ENCODE measurements at places on chromosomes 16 and 17. TPM values are rescaled to one million over a fixed set of nuclear protein-coding genes. Genes with fewer than 3 reads are reported as not detected.

AATK gene
- 1.1 TPM for total RNA-seq

SOST gene
- not detected for total RNA-seq

SLC6A2 gene
- not detected for total RNA-seq

MEIOC gene
- total RNA-seq, result not detected

DNA sequence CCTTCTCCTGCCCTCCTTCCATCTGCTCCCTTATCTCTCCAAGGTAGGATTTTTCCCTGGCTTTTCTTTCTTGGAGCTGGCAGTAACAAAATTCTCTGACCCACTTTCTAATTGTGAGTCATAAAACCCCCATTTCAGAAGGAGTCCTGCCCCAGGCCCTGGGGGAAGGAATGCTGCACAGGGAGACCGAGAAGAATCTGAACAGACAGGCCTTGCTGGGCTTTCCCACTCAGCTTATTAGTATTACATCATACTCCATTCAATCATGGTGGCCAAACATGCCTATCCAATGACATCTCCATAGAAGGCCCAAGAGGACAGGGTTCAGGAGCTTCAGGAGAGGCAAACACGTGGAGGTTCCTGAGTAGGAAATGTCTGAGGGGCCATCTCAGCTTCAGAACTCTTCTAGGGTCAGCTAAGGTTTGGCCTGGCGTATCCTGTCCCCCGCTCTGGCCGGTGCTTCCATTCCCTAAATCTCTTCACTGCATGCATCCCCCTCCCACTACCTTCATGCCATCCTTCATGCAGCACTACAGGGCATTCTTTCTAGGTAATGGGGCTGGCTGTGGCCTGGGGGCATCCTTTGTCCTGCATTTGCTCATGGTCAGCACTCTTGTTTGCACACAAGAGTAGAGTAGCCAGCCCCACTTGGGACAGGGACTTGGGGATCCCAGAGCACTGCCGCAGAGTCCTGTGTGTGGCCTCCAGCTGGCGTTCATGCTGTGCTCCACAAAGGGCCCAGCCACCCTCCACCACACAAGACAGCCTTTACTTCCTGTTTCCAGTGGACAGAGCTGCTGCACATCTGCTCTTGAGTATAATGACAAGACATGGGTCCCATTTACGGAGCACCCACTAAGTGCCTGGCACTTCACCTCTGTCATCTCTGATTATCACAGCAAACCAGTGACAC lies 8.2 kb downstream of the SLC6A2 start:
- no peaks in the 10 kb centered on the region for H3K27me3 ChIP-seq
- H3K27ac ChIP-seq, result no peak overlapping the region
- H3K36me3 ChIP-seq, result no peaks in the 10 kb centered on the region
- no peaks in the 10 kb centered on the region for H3K4me1 ChIP-seq
- H3K4me3 ChIP-seq, result no peak overlapping the region

DNA sequence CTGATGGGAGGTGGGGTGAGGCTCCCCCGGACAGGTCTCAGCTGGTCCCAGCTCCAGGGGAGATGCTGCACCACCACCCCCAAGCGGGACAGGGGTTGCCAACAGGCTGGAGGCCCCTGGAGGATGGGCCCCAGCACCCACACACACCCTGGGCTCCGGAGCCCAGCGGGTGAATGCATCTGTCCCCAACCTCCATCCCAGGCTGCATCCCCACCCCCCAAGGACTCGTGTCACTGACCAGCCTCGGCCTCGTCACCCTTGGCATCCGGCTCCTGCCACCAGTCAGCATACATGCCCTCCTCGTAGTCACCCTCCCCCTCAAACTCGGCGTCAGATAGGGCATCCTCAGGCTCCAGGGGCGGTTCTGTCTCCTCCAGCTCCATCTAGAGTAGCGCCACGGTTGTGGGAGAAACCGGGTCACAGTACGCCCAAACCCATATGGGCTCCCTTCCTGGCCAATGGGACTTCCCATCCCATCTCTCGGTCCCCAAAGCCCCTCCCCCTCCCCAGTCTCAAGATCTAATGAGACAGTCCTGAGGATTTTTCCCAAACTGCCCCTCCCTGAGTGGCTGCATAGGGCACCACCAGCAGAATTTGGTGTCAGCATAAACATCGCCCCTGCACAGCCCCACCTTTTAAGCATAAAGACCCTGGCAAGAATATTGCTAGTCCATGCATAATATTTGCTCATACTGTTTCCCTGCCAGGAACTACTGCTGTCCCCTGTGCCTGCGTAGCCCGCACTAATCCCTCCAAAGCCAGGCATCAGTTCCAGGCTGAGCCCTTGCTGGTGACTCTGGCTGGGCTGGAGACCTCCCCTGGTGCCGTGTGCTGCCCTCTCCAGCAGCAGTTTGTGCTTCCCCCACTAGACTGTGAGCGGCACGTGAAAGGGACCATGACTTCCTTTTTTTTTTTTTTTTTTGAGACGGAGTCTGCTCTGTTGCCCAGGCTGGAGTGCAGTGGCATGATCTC lies 8.4 kb downstream of the P3H4 start:
- no peak overlapping the region for H3K27ac ChIP-seq
- no peaks in the 10 kb centered on the region for H3K36me3 ChIP-seq
- peaks cover 7% of the 10 kb centered on the region for H3K4me1 ChIP-seq
- H3K27me3 ChIP-seq, result no peaks in the 10 kb centered on the region
- H3K4me3 ChIP-seq, result no peak overlapping the region

DNA sequence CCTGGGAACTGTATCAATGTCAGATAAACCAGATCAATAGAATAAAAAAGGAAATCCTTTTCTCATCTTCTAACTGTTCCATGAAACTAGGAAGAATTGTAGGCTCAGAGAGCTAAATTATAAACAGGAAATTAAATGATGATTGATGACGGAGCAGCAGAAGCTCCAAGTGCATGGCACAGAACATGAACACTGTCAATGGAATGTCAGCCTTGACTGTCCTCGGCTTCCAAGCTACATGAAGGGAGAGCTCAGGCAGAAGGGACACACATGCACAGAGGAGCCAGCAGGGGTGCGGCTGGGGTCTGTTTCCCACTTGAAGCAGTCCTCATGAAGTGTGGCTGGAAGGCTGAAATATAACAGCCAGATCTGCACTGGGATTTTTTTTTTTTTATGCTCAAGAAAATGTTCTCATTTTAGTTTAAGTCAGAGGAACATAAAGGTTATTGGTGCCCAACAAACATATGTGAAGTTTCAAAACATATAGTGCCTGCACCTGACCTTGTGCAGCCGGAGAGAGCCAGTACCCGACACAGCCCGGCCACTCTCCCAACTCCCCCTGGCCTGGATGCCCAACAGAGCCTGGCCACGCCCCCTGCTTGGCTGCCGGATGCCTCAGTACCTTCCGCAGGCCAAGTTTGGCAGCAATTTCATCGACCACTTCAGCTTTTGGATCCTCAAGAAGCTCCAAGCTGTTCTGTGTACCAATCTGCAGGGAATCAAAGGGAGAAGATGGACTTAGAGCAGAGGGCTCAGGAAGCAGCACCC lies 37.0 kb downstream of the NPLOC4 start:
- DNase-seq, result no peak
- H3K27me3 ChIP-seq, result no peaks in the 10 kb centered on the region
- H3K4me1 ChIP-seq, result peaks cover 10% of the 10 kb centered on the region
- H3K4me3 ChIP-seq, result no peak overlapping the region
- peaks cover 54% of the 10 kb centered on the region for H3K36me3 ChIP-seq

KRTAP16-1 gene
- not detected for total RNA-seq

TP53TG3 gene
- total RNA-seq, result not detected

FA2H gene
- total RNA-seq, result 0.50 TPM

RHOT2 gene
- total RNA-seq, result 140 TPM

- no peak for DNase-seq
- no peaks in the 10 kb centered on the region for H3K4me1 ChIP-seq
Observed at GRCh38 chr16:73232555-73233328, 184.8 kb upstream of the ZFHX3 start.

GRCh38 chr16:82070656-82071369 lies 35.8 kb downstream of the HSD17B2 start:
- DNase-seq, result no peak
- H3K4me3 ChIP-seq, result no peak overlapping the region
- H3K27me3 ChIP-seq, result peaks cover 13% of the 10 kb centered on the region
- H3K4me1 ChIP-seq, result peaks cover 2% of the 10 kb centered on the region
- H3K27ac ChIP-seq, result no peak overlapping the region

All from activated CD4-positive, alpha-beta memory T cell treated with anti-CD3 and anti-CD28 coated beads, Interleukin-2, amount 10 ng/mL, durations not matched to agents 7 days and 5 days (primary cell).